ENCODE measurements at places on chromosomes 5 and 9.

- no peak for DNase-seq
Measured at GRCh38 chr5:64925123-64925522, 156.4 kb downstream of the CWC27 start.

- no peak for DNase-seq
Measured at GRCh38 chr9:33350310-33350709, 52.1 kb downstream of the AQP7 start.

- no peak for DNase-seq
Measured at GRCh38 chr5:173839117-173839713, 48.9 kb upstream of the CPEB4 start.

GRCh38 chr5:170138273-170138672 lies 32.6 kb downstream of the FOXI1 start:
- DNase-seq: no peak

GRCh38 chr5:149037817-149038216 lies 25.0 kb downstream of the SH3TC2 start:
- DNase-seq: no peak

DNA sequence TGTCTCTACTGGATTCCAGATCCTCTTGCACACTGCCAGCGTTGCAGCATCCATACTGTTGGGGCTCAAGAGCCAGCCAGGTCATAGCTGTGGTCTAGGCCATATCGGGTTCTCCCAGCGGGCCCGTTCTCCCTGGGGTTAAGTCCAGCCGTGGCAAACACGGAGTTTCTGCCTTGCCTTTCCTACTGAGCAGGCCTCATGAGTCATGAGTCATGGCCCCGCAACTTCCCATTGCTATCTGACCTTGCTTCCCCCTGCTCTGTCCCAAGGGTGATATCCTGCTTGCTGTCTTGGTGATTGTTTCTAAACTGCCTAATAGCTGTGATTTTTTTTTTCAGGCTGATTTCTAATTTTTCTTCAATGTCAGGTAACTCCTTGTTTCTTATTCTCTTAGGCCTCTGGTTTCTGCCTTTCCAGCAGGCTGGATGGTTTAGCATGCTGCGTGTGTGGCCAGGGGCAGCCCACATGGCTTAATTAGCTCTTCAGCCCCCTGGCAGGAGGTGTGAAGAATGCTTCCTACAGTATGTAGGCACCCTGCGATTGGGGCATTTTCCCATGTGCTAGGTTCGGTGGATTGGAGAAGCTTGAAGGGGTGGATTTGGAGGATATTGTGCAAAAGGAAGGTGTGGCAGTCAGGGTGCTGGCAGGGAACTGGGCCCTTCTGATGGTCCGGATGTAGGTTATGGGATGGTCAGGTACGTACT lies 18.7 kb downstream of the DAPK1 start:
- DNase-seq: peak; percentile 32

- no peak for DNase-seq
Measured at GRCh38 chr5:134647750-134648424, 698 bp upstream of the SEC24A start.

GRCh38 chr9:111005746-111006470 lies 32.4 kb downstream of the LPAR1 start:
- DNase-seq: no peak

- no peak for DNase-seq
Measured at GRCh38 chr5:150112201-150113046, 26.1 kb upstream of the CSF1R start.

- DNase-seq: no peak
Measured at GRCh38 chr5:53246042-53246836, 136.7 kb upstream of the MOCS2 start.

DNA sequence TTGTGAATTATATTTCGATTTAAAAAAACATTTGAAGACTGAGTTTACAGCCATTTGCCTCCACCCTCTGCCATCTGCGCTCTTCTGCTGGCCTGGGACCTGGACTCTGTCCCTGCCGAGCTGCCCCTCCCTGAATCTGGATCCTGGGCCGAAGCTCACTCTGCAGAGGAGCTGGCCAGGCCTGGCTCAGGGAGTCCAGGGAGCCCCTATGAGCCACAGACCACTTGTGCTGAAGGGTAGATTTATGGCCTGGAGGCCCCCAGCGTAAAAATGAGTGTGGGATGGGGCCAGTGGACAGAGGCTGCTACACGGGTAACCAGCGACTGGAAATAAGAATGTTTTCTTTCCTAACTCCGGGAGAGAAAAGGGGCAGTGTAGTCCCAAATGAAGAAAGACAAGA lies 129.8 kb downstream of the FGF18 start:
- DNase-seq: peak; percentile 41

GRCh38 chr5:128949847-128950546 lies 15.3 kb upstream of the SLC27A6 start:
- no peak for DNase-seq

DNA sequence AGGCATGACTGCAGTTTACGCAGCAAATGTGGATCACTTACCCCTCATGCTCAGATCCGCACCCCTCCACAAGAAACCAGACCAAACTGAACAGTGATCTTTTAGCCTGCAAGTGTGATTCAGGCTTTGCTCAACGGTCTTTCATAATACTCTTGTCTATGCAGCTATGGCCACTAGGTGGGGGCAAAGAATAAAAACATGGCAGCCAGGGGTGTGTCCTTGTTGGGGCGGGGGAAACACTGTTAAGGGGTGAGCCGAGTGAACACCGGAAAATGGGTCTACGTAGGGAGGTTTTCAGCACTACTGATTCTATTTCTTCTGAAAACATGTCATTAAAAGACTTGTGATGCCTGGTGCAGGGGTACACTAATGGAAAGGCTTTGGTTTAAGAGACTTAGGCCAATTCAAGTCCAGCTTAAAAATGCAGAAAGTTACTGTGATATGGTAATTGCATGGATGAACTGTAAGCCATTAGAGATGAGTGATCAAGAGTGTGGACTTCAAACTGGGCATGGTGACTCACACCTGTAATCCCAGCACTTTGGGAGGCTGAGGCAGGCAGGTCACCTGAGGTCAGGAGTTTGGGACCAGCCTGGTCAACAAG lies 49.9 kb upstream of the GPR151 start:
- no peak for DNase-seq

- DNase-seq: no peak
Measured at GRCh38 chr9:127033061-127033460, 89.4 kb downstream of the ANGPTL2 start.

GRCh38 chr5:94209774-94210355 lies 408.5 kb downstream of the KIAA0825 start:
- no peak for DNase-seq

- no peak for DNase-seq
Measured at GRCh38 chr5:100584889-100585288, 49.7 kb downstream of the FAM174A start.

- DNase-seq: no peak
Measured at GRCh38 chr5:154568589-154568988, 90.6 kb upstream of the HAND1 start.

GRCh38 chr5:111953351-111954127 lies 196.5 kb upstream of the NREP start:
- no peak for DNase-seq

DNA sequence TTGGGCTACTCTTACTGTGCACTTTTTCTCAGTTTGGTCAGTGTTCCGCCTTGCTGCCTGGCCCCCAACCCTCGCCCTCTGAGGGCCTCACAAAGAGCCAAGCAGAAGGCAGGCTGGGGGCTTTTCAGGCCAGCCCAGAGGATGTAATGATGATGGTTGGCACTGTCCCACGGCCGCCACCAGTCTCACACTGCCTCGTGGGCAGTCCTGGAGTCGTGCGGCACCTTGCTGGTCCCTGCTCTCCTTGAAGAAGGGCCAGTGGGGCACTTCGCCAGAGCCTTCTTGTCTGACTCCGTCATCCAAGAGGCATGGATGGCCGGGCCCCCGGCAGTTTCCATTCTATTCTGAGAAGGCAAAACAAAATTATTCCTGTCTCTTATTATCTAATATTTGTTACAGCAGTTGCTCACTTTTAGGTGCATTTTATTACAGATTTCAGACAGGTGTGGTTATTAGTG lies 21.0 kb downstream of the TENT4A start:
- no peak for DNase-seq

- no peak for DNase-seq
Measured at GRCh38 chr5:43663916-43664315, 60.9 kb downstream of the NNT start.

GRCh38 chr5:39716532-39717028 lies 291.8 kb upstream of the DAB2 start:
- peak; percentile 78 for DNase-seq

Measured in mucosa of descending colon (tissue), 3 donors.